ENCODE measurements at places on chromosomes 1 and 21. TPM values are rescaled to one million over a fixed set of nuclear protein-coding genes. Genes with fewer than 3 reads are reported as not detected.

DNA sequence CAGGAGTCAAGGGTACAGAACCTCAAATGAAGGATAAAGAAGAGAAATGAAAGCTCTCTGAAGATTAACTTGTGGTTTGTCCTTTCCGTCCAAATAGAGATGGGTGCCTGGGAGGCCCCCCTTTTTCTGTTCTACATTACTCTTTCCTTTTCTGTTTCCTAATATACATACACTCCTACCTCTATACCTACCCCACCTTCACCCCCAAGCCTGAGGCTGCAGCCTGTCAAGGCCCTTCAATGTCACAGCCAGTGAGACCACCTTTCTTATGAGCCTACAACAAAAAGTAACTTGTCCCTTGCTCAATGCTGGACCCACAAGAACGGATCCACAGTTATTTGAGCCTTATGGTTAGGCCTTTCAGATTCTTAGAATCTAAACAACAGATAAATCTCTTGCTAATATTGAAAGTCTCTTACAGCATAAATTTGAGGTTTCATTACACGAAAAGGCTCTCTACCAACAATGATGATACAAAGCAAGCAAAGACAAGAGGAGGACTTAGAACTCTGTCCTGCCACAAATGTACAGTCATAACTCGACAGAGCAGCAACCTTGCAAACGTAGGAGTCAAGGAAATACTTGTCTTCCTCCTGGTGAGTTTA lies 4.1 kb upstream of the TRAF3IP3 start:
- peaks cover 76% of the 10 kb centered on the region for H3K4me1 ChIP-seq
- H3K36me3 ChIP-seq, result peaks cover 14% of the 10 kb centered on the region
- peak; percentile 83 for DNase-seq

DNA sequence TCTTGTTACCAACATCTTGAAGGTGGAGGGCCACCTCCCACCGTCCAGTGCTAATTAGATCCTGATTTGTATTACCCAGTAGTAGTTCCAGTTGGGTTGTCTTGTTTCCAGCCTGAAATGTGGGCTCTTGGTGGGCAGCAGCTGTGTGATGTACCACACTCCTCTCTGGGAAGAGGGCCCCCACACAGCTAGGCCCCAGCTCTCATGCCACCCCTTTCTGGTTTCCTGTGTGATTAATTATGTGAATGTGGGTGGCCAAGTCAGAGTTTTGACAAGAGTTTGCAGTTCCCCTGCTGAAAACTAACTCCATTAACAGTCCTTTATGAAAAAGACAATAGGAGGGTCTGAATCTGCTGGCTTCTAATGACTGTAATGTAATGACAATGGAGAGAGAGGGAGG lies 3.8 kb downstream of the HMGB4 start:
- H3K4me3 ChIP-seq, result no peak overlapping the region
- peaks cover 2% of the 10 kb centered on the region for H3K4me1 ChIP-seq
- no peak for DNase-seq
- no peaks in the 10 kb centered on the region for H3K36me3 ChIP-seq

GRCh38 chr1:110873856-110874255 lies 908 bp downstream of the CD53 start:
- peak overlapping the region; percentile 97 for H3K27ac ChIP-seq
- H3K27me3 ChIP-seq, result no peaks in the 10 kb centered on the region
- H3K4me1 ChIP-seq, result peaks cover 36% of the 10 kb centered on the region

- peaks cover 8% of the 10 kb centered on the region for H3K4me1 ChIP-seq
- DNase-seq, result peak; percentile 77
- peak overlapping the region; percentile 64 for H3K27ac ChIP-seq
- H3K4me3 ChIP-seq, result peak overlapping the region; percentile 62
- peaks cover 64% of the 10 kb centered on the region for H3K27me3 ChIP-seq
- peaks cover 2% of the 10 kb centered on the region for H3K36me3 ChIP-seq
Observed at GRCh38 chr1:110068646-110069403, 1.6 kb downstream of the ALX3 start.

The KAZN gene
- total RNA-seq, result 1.1 TPM

The CCDC17 gene
- 2.8 TPM for total RNA-seq

Data from activated CD4-positive, alpha-beta T cell treated with anti-CD3 and anti-CD28 coated beads, Interleukin-2, amount 10 ng/mL, durations not matched to agents 24 days and 14 days (primary cell).